ENCODE measurements at places on chromosomes 2 and 18.

- DNase-seq = no peak
These were observed 216.3 kb upstream of the SMAD7 start for GRCh38 chr18:49167084-49167483.

DNA sequence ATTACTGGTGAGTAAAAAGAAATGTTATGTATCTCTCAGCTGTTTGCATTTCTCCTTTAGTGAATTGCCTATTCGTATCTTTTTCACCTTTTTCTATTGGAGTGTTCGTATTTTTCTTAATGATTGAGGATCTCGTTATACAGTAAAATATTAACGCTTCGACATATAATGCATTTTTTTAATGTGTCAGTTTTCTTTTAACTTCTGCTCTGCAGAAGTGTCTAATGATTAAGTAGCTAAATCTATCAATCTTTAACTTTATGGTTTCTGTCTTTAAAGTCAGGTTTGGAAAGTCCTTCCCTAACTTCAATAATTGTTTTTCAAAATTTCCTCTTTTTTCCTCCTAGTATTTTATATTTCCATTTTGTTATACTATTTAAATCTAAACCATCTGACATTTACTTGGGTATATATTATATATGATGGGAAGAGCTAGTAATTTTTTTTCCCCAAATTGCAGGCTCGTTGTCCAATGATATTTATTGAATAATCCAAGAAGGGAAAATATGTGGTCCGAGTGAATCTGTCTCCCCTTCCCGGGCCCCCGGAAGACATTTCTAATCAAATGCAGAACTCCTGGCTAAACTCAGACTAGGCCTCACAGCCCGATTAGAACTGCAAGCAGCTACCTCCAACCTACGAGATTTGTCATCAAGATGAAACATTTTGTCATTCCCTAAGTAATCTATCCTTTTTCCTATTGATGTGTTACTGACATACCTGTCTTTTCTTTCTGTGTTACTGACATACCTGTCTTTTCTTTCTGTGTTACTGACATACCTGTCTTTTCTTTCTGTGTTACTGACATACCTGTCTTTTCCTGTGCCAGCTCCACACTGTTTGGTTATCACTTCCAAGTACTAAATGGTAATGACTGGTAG lies 17.2 kb downstream of the PCBP1 start:
- no peak for DNase-seq

DNA sequence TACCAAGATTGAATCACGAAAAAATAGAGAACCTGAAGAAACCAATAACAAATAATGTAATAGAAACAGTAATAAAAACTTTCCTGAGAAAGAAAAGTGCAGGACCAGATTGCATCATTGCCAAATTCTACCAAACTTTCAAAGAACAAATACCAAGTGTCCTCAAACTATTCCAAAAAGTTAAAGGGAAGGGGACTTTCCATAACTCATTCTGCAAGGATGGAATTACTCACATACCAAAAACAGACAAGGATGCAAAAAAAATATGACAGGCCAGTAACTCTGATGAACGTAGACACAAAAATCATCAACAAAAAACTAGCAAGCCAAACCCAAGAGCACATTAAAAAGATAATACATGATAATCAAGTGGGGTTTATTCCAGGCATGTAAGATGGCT lies 172.3 kb upstream of the SLC35G4 start:
- no peak for DNase-seq

DNA sequence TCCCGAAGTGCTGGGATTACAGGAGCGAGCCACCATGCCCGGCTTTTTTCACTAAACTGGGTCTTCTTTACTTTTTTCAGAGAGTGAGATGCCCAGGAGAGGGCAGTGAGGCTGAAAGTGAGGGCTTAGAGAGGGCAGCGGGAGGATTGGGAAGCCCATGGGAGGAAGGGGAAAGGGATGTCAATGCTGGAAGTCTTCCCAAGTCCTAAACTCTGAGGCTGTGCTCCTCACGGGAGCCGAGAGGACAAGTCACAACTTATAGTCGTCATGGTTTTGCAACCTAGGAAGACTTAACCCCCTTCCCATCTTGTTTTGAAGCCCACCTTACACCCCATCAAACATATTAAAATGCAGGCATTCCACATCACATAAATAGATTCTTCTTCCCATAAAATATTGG lies 15.1 kb upstream of the MEP1B start:
- no peak for DNase-seq

DNA sequence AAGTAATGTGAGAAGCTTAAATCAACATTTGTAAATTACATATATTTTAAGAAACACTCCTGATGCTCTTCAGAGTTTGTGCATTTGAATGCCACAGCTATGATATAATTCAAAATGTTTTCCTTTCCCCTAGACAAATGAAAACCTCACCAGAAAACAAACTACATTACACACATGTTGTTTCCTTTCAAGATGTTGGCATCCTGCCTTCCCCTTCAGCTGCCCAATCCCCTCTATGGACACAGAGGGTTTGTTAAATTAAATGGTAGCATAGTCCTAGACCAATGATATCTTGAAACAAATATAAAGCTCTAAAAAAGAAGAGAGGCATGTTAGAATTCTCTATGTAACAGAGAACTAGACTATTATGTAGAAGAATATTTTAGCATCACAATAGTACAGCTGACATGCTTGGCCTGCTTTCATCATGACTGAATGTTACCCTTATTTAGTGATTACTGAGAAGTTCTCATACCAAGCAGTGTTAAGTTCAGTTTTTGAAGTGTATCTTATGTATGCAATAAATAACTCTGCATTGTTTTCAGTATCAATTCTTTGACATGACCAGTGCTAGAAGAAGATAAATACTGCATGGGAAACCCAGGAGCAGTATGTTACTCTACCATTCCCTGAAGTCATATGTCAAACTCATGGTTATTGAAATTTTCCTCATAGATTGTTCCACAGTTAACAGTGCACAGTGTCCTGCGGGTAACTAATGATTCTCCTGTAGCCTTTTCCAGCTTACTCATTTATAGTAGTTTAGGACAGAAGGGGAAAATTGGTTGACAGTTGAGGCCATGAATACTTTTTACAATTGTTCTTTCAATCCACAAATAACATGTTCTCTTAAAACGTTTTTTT lies 316.3 kb upstream of the KCNJ3 start:
- no peak for DNase-seq

- DNase-seq = no peak
These were observed 162.0 kb upstream of the RMP24 start for GRCh38 chr18:35810520-35810919.

DNA sequence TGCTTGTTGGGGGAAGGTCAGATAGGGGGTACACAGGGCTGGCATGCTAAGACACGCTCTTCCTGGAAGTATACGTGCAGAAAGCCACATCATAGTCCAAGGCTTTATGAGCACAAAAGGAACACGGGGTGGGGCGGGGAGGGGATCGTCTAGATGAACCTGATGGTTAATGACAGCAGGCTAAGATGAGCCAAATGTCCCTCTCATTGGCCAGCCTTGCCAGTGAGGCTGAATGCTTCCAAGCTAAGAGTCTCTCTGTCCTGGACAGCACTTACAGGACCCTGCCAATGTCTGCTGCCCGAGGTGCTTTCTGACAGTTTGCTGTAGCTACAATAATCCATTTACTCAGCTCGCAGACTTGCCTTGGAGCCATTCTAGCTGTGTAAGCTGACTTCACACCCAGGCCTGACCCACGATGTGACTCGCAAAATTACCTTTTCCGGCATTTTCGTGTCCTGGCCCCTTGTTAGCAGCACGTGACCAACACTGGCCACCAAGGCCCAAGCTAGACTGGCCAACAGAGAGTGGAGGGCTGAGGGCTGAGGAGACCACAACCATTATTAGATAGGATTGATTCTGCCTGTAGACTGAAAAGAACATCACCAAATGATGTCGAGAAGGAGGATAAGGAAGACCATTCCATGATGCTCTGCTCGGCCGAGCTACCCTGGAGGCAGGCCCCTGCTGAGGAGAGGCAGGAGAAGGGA lies 84.2 kb downstream of the MALT1 start:
- DNase-seq = no peak

GRCh38 chr2:73825408-73825807 lies 3.4 kb upstream of the STAMBP start:
- DNase-seq = no peak

DNA sequence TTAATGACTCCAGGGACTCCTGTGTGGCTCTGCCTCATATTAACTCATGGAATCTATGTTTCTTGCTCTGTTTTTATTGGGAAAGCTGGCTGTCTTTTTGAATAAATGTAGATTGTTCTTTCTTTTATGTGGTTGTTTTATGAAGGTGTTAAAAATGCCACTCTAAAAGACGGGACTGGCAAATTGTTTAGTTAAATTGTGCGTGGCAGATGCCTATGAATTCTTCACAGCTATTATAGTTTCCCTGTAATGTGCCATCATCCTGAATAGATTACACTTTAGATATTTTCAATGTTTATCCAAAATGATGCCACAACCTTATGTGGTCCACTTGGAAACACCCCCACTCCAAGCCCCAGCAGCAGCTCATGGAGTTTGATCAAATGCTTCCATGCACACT lies 149.7 kb downstream of the ST6GAL2 start:
- no peak for DNase-seq

- DNase-seq = no peak
These were observed 741.0 kb downstream of the PLCL1 start for GRCh38 chr2:198545411-198545810.

DNA sequence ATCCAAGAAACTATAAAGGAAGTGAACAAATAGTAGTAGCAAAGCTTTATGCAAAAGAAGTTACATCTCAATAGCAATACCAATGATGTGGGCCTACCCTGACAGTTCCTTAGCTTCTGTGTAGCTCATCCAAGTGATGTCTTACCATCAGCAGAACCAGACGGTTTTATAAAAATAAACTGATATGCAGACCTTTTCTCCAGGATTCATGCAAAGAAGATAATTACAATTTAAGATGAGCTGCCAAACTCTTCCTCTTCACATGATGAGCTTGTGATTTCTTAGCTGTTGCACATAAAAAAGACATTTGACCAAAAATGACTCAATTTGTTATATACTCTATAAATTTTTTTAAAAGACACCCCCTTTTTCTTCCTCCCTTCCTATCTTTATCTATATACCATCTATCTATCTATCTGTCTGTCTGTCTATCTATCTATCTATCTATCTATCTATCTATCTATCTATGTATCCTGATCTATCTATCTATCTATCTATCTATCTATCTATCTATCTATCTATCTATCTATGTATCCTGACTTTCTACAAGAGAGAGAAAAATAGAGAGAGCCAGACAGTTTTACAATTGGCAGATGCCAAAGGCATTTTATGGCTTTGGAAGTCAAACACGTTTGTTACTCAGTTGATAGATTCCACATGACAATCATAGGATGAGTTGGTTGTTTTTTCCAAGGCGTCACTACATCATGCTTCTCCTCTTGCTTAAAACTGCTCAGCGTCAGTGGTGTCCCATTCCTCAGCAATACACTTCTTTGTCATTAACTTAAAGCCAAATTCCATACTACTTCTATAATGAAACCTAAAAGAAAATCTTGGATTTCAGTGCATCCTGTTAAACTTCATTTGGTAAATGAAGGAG lies 65.9 kb upstream of the ACTR3 start:
- DNase-seq = no peak

DNA sequence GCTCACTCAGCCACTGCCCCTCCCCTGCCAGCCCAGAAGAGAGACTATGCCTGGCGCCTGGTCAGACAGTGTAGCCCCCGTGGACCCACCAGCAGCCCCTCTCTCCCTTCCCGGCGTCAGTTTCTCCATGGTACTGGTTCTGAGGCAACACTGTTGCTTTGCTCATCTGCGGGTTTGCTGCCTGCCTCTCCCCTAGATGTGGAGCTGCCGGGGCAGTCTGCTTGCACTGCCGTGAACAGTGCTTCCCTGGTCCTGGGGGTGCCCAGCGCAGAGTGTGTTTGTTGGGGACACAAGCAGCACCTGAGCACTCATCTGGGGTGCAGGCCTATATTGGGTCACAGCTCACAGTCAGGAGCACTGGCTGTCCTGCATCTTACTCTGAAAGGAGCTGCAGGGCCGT lies 309.9 kb downstream of the NDUFA10 start:
- no peak for DNase-seq

DNA sequence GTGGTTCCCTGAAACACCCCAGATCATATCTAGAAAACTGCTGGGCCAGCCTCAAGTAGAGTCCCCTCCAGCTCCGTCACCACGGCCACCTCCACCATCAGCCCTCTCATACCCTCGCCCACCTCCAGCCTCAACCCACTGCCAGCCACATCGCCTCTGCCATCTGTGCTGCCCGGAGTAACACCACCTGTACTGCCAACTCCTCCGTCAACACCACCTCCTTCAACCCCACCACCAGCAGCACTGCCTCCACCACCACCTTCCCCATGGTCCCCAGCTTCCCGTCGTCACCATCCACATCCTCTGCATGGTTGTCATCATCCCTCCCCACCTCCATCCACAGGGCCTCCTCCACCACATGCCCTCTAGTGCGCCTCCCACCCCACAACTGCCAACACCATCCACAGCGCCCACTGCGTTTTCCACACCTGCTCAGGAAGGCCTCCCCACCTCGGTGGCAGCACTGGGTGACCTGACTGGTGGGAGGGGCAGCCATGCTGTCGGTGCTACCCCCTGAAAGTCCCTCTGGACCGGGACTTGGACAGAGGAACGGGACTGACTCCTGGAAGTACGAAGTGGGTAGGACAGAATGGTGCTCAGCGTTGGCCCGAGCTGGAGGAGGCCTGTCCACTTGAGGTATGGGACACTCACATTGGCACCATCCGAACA lies 1.6 kb downstream of the SNED1 start:
- peak; percentile 7 for DNase-seq

Data from BE2C (cell line).